ENCODE measurements at places on chromosomes 7 and 10. TPM values are rescaled to one million over a fixed set of nuclear protein-coding genes. Genes with fewer than 3 reads are reported as not detected.

Gene SEMA3C
- polyA plus RNA-seq = not detected

Gene SFXN4
- polyA plus RNA-seq = 18.3 TPM

Gene PPRC1
- polyA plus RNA-seq = 6.2 TPM

Gene PNLIPRP3
- polyA plus RNA-seq = not detected

Gene HDAC9
- polyA plus RNA-seq = 0.22 TPM

Gene CHCHD3
- 51.6 TPM for polyA plus RNA-seq

Gene ECHDC3
- 1.7 TPM for polyA plus RNA-seq

Gene MYH16
- polyA plus RNA-seq = not detected

Gene WNT8B
- 1.1 TPM for polyA plus RNA-seq

Gene UFSP1
- polyA plus RNA-seq = 2.7 TPM

Gene LIPJ
- polyA plus RNA-seq = not detected

Gene GARIN1A
- 0.02 TPM for polyA plus RNA-seq

Gene SFTPA1
- not detected for polyA plus RNA-seq

Gene COL17A1
- polyA plus RNA-seq = not detected

Gene PRF1
- 84.3 TPM for polyA plus RNA-seq

Gene OR6V1
- not detected for polyA plus RNA-seq

Gene CPEB3
- 1.4 TPM for polyA plus RNA-seq

Gene MRPS17
- polyA plus RNA-seq = 20.8 TPM

Gene RNF32
- polyA plus RNA-seq = 0.21 TPM

Gene HACD1
- 0.17 TPM for polyA plus RNA-seq

Gene CLCN1
- not detected for polyA plus RNA-seq

Gene BHLHA15
- not detected for polyA plus RNA-seq
